ENCODE measurements at places on chromosomes 5 and 9.

GRCh38 chr5:108924457-108924961 lies 176.8 kb downstream of the FER start:
- no peak for DNase-seq

DNA sequence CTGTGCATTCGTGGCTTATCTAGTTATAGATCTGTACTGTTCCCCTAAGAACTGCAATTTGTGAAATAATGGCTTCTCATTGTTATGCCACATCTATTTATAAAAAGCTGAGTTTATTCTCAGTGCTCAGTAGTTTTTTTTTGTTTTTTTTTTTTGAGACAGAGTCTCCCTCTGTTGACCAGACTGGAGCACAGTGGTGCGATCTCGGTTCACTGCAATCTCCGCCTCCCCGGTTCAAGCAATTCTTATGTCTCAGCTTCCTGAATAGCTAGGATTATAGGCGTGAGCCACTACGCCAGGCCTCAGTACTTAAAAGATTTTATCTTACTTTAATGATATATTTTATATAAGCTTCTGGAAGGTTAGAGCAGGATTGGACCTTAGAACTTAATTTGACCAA lies 19.0 kb downstream of the SEC61B start:
- no peak for DNase-seq

DNA sequence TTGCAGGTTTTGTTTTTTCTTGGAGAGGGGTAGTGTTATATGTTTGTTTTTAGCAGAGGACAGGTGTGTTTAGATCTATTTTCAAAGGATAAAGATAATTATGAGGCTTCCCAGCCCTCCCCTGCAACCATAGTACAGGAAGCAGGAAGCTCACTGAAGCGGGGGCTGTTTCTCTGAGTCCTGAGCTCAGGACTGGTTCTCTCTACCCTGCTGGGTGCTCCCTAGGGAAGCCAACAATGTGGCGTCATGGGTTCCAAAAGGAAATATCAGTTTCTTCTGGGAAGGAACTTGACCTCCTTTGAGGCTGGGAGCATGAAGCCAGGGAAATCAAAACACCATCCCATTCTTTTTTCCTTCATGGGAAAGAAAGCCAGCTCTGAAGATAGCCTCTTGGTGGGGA lies 62.2 kb downstream of the RAD23B start:
- no peak for DNase-seq

- DNase-seq: no peak
Observed at GRCh38 chr9:10700291-10700690, 87.5 kb upstream of the PTPRD start.

DNA sequence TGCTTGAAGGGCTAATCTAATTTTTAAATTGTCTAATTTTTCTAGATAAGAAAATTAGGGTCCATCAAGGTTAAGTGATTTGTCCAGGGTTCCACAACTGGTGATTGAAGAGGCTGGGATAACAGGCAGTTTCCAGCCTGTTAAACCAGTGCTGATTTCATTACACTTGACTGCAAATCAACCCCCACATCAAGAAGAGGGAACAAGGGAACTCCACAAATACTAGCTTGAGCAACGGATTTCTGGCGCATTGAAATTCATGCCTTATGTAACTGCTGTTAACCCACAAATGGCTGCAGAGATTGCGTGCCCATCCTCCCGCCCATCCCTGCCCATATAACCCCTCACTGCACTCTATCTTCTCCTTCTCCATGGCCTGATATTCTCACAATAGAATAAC lies 10.0 kb downstream of the PLPPR1 start:
- DNase-seq: no peak

- DNase-seq: no peak
Observed at GRCh38 chr9:3125602-3126405, 281.9 kb upstream of the PUM3 start.

- no peak for DNase-seq
Observed at GRCh38 chr9:132946631-132947295, 2.3 kb upstream of the TSC1 start.

GRCh38 chr5:55037046-55037771 lies 13.2 kb downstream of the GZMK start:
- peak; percentile 33 for DNase-seq

All from stimulated activated CD8-positive, alpha-beta memory T cell treated with anti-CD3 and anti-CD28 coated beads, Interleukin-4, amount 100 ng/mL, for 1 hour (primary cell).